ENCODE measurements at places on chromosomes 4 and X.

DNA sequence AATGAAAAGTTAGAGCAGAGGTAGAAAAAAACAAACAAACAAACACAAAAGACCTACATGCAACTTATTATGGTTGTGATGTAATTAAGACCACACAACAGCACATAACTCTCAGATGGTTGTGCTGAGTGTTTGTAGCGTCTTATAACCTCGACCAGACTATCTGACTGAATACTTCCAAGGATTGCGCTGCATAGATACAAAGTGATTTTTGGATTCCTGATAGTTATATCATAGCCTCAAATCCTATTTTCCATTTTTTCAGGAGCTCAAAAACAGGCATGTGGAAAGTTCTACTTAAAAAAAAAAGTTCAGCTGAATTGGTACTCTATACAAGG lies 236.1 kb downstream of the SPRY1 start:
- DNase-seq = no peak

DNA sequence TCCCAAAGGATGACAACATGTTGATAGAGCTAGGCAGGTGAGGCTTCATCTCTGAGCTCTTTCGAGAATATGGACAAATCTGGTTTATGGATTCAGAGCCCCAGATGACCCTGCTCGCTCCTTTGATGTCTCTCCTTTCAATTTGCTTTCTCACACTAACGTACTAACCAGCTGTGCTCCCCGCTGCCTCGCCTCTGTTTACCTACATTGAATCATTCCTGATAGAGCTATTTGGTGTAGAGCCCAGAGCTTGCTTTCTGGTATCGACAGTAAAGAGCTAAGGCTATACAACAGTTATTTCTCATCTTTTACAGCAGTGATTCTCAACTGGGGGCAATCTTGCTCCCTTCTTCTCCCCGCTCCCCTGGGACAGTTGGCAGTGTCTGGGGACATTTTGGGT lies 8.9 kb upstream of the PHKA2 start:
- no peak for DNase-seq

DNA sequence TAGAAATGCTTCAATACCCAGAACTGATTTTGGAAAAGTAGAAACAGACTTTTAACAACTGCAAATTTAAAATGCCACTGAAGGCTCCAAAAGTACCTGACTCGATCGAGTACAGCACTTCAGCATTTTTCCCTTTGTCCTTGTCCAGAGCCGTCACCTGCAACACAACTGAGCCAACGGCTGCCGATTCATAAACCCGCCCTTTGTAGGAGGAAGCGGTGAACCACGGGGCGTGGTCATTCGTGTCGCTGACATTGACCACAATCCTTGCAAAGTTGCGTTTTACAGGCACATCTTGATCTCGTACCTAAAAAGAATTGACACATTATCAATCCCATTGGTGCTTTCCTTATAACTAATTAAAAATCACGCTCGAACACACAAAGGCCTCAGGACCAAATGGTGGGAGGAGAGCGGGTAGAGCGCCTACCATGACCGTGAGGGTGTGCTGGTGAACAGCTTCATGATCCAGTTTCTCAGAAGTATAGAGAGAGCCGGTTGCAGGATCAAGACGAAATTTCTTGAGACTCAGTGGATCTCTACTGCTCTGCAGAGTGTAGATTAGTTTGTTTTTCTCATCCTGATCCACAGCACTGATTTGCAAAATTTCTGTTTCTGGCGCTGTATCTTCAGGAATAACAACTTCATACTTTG lies 72.8 kb upstream of the MTNR1A start:
- DNase-seq = no peak

- DNase-seq = no peak
These were observed 51.2 kb downstream of the LGI2 start for GRCh38 chr4:24979554-24979953.

GRCh38 chr4:96525898-96526297 lies 686.0 kb downstream of the PDHA2 start:
- DNase-seq = no peak

- no peak for DNase-seq
These were observed 38.8 kb downstream of the DCLK2 start for GRCh38 chr4:150117094-150117493.

DNA sequence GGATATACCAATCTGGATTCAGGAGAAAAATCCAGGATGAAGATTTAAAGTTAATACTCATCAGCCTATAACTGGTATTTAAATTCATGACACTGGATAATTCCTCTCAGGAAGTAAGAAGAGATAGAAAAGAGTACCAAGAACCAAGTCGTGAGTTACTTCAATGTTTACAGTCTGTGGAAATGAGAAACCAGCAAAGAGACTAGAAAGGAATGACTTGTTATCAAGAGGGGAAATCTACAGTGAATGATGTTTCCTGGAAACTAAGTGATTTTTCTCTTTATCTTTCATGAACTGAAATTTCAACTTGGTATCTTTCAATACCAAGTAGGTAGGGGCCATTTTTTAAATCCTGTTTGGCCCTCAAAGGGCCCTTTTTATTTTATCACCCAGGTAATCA lies 217.9 kb upstream of the AFF2 start:
- no peak for DNase-seq

DNA sequence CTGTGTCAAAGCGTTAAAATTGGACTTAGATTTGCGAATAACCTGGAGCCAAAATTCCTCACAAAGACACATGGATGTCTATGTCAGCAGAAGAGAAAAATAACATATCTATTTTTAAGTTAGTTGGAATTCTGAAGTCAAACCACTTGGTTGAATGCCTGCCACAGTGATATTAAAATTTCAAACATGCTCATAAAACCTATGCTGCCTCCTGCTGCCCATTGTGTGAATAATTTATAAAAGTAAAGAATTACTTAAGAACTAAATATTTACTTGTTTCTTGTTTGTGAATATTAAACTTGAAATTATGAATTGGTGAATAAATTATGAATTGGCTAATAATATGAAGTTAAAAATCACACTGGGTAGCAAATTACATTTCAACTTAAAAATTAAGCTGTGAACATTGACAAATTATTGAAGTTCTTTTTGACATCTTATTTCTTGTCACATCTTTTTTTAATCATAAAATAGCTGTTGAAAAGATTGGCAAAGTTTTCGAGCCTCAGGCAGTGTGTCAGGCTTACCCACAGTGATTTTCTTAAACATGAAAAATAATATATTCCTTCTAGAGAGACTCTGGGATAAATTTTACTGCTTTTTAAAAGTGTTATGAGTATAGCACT lies 35.4 kb downstream of the FABP2 start:
- DNase-seq = peak; percentile 40

GRCh38 chr4:87974856-87975462 lies 555 bp upstream of the SPP1 start:
- peak; percentile 65 for DNase-seq

DNA sequence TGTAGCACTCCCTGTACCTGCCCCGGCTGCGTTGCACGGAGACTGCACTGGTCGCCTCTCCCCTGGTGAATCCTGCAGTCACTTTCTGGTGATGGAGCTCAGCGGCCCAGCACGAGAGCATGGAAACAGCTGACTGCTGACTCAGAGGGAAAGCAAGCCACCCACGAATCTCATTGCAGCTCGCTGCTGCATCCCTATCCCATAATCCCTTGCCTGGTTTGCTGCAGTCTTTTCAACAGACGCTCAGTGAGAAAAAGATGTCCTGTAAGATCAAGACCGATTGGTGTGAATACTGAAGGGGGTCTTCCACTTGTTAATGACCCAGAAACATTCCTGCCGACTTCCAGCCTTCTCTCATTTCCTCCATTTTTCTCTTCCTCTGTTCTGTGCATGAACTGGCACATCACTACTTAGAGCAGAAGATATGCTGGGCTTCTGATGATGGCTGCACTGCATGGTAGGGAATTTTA lies 52.9 kb downstream of the TRIM2 start:
- no peak for DNase-seq

DNA sequence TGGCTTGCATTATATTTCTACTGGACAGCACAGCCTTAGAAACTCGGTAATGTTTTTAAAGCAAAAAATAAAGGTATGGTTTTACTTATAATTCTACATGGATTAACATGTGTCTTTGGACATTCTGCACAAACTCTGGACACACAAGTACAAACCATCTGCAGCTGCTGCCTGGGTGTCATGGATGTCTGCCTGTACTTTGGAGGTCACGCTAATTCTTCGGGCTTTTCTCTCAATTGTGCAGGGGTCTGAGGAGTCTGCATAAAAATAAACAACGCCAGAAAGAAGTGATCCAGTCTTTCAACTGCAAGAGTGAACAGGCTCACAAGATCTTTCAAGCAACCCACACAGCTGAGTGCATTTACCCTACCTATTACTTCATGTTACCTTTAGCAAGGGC lies 55.2 kb downstream of the TAB3 start:
- no peak for DNase-seq

- no peak for DNase-seq
These were observed 41.5 kb upstream of the DDX53 start for GRCh38 chrX:22958250-22958649.

- DNase-seq = no peak
These were observed 83.0 kb downstream of the EIF4E start for GRCh38 chr4:98845960-98846359.

DNA sequence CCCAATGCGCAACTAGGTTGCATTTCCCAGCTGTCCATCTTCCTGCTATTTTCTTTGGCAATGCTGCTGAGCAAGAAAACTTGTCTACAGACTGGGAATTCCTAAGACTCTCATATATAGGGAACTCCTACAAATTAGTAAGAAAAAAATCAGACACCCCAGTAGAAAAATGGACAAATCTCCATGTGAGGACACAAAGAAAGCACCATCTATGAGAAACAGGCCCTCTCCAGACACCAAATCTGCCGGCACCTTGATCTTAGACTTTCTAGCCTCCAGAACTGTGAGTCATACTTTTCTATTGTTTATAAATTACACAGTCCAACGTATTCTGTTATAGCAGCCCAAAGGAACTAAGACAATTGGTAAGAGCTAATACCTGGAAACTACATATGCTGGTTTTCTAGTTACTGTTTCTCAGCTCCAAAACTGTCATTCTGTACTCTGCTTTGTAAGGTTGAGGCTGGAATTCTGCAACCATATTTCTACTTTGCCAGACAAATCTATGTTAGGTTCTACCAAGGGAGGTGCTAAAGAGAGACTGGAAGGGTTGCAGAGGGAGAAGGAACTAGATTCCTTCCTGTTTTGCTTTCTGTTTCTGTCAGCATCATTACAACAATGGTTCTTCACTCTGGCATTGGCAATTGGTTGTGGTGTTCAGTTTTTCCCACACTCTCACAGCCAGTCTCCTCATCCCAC lies 35.7 kb upstream of the FAM241A start:
- no peak for DNase-seq

DNA sequence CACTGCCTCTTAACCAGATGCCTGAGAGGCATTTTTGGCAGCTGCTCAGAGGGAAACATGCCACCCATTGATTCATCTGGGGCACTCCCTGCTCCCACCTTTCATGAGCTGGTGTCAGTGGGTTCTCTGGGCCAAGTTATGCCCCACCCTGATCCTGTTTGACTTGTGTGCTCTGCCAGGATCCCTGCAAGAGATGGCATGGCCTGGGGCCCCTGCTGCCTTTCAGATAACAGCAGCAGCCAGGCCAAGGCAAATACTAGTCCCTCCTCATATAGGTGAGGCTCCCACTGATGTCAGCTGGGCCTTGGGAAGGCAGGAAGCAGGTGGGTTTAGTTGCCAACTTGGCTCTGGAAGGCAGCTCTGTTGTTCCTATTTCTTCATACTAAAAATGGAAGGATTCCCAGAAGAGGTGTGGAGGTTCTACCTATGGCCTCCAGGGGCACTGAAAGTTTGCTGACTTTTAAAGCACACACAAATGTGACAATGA lies 192.9 kb upstream of the RBPJ start:
- DNase-seq = no peak

- DNase-seq = peak; percentile 63
These were observed 195.2 kb upstream of the STK26 start for GRCh38 chrX:131827935-131828334.

DNA sequence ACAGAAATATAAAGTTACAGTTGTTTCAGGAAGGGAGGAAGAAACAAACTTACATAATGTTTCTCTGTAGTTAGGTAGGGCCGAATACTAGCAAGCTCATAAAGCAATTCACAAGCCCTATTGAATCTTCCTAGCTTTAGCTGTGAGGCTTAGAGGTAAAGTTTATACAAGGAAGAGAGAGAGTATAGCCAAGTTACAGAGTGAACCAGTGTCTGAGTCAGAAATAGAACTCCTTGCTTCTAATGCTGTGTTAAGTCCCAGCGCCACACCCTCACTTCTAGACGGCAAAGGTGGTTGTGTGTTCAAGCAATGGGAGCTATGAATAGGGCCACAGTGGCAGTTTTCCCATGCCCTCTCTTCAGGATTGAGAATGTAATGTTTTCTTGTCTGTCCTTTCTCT lies 6.1 kb downstream of the LPAR4 start:
- DNase-seq = no peak

- DNase-seq = peak; percentile 47
These were observed 11.0 kb downstream of the ARHGAP36 start for GRCh38 chrX:131068945-131069719.

DNA sequence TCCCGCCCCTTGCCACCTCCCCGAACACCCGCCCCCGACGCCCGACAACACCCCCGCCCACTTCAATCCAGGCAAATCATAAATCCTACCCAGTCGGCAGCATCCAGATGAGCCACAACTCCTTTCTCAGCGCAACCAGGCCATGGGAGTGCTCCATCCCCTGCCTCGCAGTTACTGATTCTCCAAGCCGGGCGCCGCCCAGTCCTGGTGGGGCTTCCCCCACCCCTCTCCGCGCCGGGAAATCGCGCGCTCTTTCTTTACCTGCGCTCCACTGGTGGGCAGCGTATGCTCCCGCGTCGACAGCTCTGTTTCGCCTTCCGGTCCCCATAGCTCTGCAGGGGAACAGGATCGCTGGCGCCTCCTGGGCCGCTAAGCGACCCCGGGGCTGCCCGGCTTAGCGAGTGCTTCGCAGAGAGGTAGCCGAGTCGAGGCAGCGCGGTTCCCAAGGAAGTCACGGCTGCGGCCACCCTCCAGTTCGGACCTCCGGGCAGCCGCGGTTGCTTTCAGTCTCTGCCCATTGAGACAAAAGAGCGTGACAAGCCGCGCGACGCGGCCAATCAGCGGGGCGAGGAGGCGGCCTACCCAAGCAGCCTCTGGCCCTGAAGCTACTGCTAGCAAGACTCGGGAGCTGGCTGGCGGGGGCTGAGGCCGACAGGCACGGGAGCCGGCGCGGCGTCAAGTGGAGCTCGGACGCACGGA lies 43.7 kb upstream of the TMSB15B start:
- peak; percentile 46 for DNase-seq

- DNase-seq = no peak
These were observed 73.3 kb downstream of the TSPAN7 start for GRCh38 chrX:38634665-38635064.

- DNase-seq = no peak
These were observed 35.8 kb upstream of the DYNLT3 start for GRCh38 chrX:37883196-37883595.

DNA sequence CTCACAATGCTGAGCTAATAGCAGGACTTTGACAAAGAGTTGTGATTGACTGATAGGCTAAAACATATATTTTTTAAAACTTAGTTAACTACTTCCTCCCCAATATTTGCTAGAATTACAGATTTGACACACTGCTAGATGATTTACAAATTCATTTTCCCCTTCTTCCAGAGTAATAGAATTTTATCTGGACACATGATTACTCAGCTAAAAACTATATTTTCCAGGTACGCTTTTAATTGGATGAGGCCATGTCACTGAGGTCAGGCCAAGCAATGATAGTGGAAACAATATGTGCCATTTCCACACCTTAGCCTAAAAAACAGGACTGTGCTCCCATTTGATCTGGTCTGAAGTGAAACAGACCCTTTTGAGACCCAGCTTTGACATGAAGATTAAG lies 193.3 kb upstream of the PGRMC2 start:
- no peak for DNase-seq

GRCh38 chr4:127449449-127449848 lies 183.3 kb upstream of the INTU start:
- DNase-seq = no peak

GRCh38 chr4:39933671-39934590 lies 43.8 kb downstream of the PDS5A start:
- no peak for DNase-seq
